ENCODE measurements at places on chromosomes 12 and 14.

DNA sequence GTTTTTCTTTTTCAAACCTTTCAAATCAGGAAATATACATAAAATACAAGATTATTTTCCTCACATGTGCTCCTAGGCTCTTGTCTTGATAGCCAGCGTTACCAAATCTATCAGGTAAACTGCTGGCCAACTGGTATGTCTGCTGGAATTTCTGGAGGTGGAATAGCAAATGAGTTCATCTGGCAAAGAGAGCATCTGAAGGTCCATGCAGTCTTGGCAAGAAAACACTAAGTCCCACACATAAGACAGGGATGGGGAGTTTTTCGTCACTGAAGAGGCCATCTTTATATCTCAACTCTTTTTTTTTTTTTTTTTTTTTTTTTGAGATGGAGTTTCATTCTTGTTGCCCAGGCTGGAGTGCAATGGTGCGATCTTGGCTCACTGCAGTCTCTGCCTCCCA lies 60.1 kb downstream of the DERA start:
- no peak for DNase-seq

DNA sequence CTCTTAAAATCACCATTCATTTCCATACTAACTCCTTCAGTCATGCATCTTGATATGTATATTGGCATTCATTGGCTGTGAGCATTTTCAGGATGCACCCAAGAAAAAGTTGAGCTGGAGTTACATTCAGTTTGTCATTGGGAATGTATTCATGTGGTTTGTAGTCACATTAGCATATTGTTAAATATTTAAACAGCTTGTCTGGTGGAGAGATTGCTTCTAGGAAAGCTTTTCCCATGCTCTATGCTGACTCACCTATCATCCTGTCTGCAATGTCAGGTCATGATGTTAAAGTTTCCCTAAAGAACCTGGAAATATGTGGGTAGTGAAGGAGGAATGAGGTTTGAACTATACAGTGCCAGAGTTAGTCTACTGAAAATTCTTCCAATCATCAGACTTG lies 583.6 kb downstream of the GALC start:
- no peak for DNase-seq

DNA sequence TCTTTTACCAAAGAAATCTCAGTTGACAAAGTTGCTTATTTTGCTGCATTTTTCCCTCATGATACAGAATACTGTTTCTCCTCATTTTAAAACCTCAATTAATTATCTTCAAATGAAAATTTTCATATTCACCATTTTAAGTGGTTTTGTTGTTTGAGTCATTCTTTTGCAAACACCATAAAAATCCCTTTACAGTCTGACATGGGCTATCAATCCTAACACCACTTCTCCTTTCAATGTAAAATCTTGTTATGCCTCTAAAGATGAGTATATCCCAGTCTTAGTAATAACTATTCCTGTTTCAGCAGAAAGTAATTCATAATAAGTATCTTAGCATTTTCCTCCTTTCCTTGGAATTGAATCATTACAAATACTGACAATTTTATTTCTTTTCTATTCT lies 192.2 kb downstream of the SYT1 start:
- peak; percentile 42 for DNase-seq

GRCh38 chr12:51247523-51248206 lies 9.0 kb downstream of the DAZAP2 start:
- no peak for DNase-seq

DNA sequence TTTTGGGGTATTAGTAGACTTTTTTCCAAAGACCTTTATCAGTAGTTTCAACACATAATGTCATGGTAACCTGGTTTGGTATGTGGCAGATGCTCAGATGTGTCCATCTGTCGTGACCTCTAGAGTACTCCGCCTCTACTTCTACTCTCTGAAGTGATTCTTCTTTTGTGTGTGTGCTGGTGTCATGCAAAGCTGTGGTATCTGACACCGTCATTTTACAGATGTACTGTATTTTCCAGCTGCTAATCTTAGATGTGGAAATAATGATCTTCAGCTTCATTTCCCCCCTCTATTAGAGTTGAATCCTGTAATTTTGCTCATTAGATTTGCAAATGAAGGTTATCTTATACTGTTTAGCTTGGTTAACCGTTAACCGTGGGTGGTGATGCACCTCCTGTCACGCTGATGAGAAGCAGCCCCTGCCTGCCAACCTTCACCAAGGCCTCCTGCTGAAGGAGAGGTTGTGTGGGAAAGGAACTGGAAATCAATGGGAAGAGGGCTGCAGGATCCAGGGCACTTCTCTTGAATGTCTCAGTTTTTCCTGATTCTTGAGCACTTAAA lies 222.4 kb upstream of the AMIGO2 start:
- no peak for DNase-seq

DNA sequence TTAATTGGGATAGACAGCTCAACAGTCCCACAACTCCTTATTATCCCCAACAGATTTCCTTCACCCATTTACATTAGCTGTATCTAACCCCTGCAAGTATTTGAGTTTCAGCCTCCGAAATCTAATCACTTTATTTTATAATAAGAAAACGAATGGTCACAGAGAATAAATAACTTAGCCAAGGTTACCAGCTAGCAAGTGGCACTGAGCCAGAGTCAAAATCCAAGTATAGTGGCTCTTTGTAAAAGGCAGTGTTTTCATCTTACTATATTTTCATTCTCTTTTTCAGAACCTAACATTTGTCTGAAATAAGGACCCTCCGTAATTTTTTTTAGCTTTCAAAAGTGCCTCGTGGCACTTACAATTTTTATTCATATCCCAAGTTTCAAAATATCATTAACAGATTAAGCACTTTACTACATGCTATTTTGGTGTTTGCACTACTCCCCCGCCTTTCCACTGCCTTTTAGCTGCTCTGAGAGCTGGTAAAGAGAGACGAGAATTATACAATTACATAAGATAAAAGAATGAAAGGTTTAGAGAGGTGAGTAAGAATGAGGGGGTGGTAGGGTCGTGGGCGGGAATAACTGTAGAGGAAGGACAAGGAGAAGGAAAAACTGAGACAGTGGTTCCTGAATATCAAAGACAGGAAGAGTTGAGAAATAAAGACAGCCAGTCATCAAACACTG lies 3.7 kb upstream of the USP15 start:
- DNase-seq, result no peak

GRCh38 chr12:19140381-19141236 lies 11.1 kb downstream of the PLEKHA5 start:
- DNase-seq, result no peak

DNA sequence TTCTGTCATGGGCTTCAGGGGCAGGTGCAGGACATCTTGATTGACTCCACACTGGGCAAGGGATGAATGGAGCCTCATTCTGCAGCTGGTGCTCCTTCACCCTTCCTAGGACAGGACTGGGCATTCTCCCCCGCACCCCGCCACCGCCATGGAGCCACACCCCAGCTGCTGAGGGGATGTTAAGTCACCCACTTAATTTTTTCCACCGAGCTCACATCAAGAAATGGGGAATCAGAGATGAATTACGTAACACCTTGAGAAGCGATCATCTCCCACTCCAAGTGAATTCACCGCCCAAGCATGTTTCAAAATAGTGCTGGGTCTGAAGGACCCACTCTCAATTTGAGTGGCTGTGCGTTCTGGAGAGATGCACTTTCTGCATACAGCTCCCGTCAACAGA lies 94.2 kb downstream of the EML1 start:
- no peak for DNase-seq

Measured in fibroblast of skin of left quadriceps (primary cell).